Activated CD8-positive, alpha-beta memory T cell treated with anti-CD3 and anti-CD28 coated beads, Interleukin-2, amount 10 ng/mL, durations not matched to agents 7 days and 5 days (primary cell): ENCODE measurements at places on chromosomes 13 and 19.

GRCh38 chr19:13978351-13979243 lies 26.3 kb downstream of the DCAF15 start:
- peak; percentile 50 for DNase-seq

GRCh38 chr19:49338691-49339300 lies 3.6 kb downstream of the CD37 start:
- DNase-seq = no peak

DNA sequence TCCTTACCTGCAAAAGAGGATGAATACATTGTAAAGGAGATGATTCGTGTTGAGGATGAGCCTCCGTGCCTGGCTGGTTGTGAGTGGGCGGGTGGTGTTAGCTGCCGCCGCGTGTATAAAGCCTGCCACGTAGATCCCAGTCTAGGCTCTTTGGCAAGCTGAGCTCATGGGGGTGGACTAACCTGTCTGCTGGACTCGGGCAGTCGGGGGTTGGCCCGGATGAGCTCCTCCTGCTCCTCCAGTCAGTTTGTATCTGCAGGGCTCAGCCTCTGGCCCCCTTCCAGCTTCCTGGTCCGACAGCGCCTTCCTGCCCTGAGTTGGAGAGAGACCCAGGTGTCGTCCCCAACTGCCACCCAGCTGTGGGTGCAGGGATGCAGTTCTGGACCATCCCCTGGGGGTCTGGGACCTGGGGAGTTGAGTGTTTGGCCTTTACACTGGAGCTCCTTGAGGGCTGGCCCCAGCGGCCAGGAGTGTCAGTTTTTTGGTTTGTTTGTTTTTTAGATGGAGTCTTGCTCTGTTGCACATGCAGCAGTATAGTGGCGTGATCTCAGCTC lies 20.9 kb downstream of the TECR start:
- no peak for DNase-seq

DNA sequence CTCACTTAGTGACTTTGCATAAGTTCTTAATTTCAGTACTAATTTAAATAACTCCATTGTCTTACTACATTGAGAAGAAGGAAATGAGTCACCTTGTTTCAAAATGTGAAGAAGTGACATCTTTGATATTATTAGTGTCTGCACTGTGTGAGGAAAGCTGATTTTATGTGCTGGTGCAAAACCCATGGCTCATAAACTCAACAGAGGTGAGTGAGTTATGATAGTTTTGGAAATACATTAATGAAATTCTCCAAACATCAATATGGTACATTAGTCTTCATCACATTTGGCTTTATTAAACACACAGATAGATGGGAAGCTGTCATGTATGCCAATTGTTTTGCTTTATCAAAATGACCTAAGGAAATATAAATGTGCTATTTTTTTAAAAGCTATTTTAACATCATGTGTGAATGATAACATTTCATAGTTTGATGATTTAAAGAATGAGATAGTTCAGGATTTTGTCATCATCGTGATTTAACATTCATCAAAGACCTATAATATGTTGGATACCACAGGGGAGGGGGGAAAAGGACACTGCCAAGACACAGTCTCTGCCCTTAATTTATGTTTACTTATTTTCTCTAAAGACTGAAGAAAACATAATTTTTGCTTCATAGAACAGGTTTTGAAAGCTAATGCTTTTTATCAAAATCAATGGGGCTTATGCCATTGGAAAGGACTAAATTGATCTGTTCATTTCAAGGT lies 902.3 kb upstream of the SLITRK1 start:
- no peak for DNase-seq

- no peak for DNase-seq
Observed at GRCh38 chr13:98960606-98961502, 17.0 kb downstream of the DOCK9 start.

- no peak for DNase-seq
Observed at GRCh38 chr19:31171936-31172335, 177.3 kb downstream of the TSHZ3 start.

GRCh38 chr19:954672-955494 lies 29.0 kb downstream of the ARID3A start:
- no peak for DNase-seq

DNA sequence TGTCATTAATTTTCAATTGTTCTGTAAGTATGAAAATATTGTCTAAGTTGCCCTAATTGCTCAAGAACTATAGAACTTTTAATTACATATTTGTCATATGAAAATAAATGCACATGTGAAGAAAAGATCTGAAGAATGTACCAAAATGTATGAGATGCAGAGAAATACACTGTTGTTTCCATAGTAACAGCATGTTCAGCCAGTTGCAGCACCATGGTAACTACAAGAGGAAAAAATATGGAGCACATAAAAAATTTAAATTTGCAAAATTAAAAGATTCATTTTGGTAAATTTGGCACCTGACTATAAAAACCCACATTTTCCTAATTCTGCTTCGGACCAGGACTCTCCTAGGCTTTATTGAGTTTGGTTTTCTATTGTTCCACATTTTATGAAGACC lies 1170.0 kb upstream of the MIR17HG start:
- DNase-seq = no peak

DNA sequence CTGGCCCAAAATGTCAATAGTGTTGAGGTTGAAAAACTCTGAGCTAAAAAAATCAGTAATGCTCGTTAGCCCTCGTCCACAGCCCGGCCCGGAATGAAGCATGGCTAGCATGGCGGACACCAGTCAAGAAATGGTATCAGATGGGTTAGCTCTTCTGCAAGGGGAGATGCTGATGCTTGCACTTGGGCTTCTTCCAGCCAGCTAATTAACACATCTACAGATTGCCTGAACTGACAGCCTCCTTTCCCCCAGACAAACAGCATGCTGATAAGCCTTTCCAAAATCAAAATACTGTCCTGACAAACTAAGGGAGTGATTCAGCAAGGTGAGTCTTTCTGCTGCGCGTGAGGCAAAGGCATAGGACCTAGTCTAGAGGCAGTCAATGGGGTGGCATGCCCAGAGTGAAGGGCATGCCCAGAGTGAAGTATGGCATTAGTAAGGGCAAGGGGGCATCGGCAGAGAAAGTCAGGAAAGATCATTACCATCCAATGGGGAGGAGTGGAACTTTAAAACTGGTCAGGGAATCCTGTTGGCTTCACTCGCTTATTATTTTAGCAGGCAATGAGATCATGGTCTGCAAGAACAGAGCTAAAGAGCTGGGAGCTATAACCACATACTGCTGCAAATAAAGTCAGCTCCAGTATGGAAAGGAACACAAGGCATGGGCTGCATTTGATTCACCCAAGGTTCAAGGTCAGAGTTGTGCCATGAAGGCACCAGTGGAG lies 30.2 kb upstream of the UBE2L5 start:
- DNase-seq = no peak

GRCh38 chr13:99371956-99372355 lies 64.8 kb upstream of the GPR183 start:
- peak; percentile 67 for DNase-seq

DNA sequence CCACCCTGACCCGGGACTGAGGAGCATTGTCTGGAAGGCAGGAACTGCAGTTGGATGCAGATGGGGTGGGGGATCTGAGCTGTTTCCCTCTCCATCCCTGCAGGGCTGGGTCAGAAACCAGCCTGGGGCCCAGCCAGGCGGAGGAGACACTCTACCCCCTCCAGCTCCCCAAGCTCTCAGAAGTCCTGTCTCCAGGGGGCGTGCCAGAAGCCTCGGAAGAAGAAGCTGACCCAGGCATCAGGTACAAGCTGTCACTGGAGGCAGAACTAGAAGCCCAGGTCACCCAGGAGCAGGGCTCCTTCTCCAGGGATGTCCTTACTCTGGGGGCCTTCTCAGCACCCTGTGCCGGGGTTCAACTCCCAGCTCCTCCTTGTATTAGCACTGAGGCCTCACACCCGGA lies 15.5 kb downstream of the SIX5 start:
- DNase-seq = no peak

DNA sequence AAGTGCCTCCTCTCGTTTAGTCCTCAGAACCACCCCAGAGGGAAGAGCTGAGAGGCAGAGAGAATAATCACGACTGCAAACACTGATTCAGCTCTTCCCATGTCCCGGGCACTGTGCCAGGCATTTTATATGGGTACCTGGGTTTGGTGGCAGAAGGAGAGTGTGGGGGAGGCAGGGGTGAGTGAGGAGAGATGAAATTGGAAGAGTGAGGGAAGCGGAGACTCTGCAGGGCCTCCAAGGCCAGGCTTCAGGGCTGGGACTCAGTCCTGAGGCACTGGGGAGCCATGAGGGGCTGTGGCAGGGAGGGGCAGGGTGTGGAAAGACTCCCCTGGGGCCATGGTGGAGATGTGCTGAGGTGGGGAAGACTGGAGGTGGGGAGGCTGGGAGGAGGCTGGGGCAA lies 8.7 kb downstream of the SYNGR4 start:
- DNase-seq = no peak

GRCh38 chr19:17499648-17500446 lies 11.6 kb upstream of the PGLS start:
- DNase-seq = no peak

GRCh38 chr19:11657307-11657706 lies 60.0 kb downstream of the ZNF627 start:
- no peak for DNase-seq

DNA sequence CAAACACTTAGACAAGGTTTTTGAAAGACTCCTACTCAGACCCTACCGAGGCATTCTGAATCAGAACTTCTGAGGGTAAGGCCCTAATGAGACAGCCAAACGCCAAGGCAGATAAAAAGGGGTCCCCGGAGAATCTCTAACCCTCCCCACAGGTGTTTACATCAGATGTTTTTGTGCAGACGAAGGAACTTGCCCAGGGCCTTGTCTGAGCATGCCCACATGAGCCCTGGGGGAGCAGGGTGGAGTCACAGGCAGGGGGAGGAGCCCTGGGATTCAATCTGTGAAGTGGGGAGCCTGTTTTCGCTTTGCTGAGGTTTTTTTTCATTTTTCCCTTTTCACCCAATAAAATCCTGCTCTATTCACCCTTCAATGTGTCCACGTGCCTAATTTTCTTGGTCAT lies 61.6 kb upstream of the MED4 start:
- DNase-seq = peak; percentile 85

DNA sequence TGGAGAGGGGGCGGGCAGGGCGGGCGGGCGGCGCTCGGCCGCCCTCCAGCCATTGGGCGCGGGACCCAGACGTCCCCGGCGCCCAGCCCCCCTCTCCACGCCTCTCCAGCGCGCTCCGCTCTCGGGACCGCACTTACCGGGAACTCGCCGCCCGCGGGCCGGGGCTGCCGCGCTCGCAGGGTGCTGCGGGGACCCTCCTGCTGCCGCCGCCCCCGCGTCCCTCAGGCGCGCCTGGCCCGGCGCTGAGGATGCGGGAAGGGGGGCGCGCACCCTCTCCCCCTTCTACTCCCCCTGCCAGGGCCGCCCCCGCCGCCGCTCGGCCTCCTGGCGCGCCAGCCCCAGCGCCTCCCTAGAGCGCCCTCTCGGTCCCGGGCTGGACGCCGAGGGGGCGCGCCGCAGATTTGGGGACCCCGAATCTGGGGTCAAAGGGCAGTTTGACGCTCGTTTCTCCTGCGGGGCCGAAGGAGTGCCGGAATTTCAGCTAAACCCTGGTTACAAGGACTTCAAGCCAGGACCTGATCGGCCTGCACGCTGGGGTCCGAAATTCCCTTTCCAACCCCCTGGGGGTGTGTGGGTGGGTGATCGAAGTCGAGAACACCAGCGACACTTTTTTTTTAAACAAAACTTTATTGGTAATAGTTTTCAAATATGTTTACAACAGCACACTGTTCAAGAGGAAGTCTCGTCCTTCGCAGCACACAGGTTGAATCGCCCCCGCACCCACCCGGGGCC lies 696 bp upstream of the SAMD1 start:
- peak; percentile 67 for DNase-seq

GRCh38 chr13:97621631-97622030 lies 187.7 kb downstream of the RAP2A start:
- no peak for DNase-seq

GRCh38 chr13:42970824-42971690 lies 21.0 kb downstream of the EPSTI1 start:
- peak; percentile 68 for DNase-seq

- DNase-seq = no peak
Observed at GRCh38 chr19:5054551-5055456, 85.9 kb downstream of the KDM4B start.

DNA sequence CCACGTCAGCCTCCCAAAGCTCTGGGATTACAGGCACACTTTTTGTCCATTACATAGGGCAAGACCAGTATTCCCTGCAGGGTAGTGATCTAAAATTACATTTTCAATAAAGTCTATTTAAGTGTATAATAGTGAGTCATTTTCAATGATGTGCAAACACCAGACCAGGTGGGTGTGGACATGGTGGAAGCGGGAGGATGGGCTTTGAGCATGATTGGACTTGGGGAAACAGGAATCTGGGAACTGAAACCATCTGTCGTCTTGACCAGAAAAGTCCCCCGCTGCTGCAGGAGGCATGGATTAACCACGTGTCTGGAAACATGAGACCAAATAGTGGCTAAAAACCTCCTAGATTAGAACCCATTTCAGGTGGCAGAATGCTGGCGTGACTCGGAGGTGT lies 4.9 kb downstream of the FXYD3 start:
- no peak for DNase-seq

DNA sequence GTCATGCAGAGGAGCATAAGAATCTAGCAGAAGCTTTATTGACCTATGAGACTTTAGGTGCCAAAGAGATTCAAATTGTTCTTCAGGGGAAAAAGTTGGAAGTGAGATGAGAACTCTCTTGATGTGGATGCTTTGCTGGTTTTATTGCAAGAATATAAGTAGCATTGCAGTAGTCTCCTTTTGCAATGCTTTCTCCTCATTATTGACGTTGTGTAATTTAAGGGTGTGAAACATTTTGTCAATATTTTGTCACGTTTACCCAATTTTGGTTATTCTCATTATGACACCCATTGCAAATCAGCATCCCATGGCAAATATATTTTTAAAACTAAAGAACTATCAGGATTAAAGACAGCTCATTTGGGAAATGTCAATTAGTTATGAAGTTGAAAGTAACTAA lies 11.9 kb upstream of the LILRB5 start:
- no peak for DNase-seq

DNA sequence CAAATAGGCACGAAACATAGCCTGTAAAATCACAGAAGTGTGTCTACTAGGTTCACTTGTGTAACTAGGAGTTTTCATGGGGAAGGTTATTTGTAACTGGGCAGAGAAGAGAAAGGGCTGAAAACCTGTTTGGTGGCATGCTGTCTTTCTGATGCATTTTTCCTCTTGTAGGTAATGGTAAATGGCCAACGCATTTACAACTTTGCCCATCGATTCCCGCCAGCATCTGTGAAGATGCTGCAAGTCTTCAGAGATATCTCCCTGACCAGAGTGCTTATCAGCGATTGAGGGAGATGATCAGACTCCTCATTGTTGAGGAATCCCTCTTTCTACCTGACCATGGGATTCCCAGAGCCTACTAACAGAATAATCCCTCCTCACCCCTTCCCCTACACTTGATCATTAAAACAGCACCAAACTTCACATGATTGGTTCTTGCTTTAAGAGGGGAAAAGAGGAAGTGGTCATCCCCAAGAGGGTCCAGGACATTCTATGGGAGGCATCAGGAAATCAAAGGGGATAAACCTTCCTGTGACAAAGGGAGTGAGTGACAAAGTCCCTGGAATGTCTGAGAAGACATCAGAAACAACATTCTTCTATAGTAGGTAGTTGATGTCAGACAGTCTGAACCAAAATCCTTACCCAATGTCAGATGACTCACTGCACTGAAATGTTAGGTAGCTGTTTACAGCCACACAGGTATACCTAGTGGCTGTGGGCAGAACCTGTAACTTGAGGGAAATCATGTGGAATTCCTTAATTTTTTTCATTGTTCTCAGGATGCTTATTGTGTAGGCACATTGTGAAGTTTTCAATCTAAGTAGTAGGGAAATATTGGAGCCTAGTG lies 5.0 kb downstream of the LGALS14 start:
- DNase-seq = no peak

GRCh38 chr13:111503376-111503775 lies 182.9 kb downstream of the TEX29 start:
- DNase-seq = no peak

- no peak for DNase-seq
Observed at GRCh38 chr19:45539459-45539858, 32.2 kb downstream of the VASP start.
